Colonic mucosa (tissue), 4 donors: ENCODE measurements at places on chromosomes 4 and X. TPM values are rescaled to one million over a fixed set of nuclear protein-coding genes. Genes with fewer than 3 reads are reported as not detected.

Gene HPGDS
- total RNA-seq, result 1.5 TPM

DNA sequence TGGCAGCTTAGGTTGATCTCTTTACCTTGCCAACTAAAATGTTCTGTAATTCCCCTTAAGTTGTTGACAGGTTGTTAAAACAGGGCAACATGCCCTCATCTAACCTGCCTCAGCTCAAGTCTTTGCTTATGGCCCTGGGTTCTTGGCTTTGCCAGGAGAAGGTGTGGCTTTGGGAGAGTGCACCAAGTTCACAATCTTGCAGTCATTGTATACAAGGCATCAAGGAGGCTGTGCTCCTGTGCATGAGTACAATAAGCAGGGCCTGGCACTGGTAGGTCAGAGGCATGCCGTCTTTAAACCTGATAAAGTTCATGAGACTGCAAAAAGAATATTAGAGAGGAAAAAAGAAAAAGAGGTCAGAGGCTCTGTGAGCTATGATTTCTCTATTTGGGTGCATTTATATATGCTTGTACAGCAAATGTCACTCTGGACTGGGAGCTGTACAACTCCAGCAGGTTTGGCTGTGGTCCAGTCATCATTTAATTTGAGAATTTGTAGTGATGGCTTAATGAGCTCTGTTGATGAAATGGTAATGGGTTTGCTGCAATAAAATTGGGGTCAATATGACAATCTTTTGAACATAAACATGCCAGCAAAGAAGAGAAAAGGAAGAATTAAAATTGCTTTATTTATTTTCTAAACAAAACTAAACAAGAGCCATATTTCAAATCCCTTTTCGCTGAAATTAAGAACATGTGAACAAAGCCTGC, 30.3 kb downstream of the AREG start:
- DNase-seq, result peak; percentile 70

DNA sequence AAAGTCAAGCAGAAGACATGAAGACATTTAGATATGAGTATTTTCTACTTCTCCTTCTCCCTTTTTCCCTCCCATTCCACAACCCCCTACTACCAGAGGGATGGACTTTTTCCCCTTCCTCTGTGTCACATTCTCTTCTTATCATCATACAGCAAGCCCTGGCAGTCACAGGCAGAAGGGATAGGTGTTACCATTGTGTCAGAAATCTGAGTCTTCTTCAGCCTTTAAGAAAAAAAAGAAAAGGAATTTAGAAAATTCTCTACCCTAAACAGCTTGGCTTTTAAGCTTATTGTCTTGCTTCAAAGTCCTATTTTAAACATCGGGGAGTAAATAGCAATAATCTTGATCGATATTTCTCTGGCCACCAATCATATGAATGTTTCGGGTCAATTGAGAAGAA, 30.9 kb upstream of the ADH1C start:
- DNase-seq, result no peak

Gene SPANXB1
- not detected for total RNA-seq

- no peak for DNase-seq
These were observed 93.4 kb upstream of the SHOX start for GRCh38 chrX:537151-537550.

DNA sequence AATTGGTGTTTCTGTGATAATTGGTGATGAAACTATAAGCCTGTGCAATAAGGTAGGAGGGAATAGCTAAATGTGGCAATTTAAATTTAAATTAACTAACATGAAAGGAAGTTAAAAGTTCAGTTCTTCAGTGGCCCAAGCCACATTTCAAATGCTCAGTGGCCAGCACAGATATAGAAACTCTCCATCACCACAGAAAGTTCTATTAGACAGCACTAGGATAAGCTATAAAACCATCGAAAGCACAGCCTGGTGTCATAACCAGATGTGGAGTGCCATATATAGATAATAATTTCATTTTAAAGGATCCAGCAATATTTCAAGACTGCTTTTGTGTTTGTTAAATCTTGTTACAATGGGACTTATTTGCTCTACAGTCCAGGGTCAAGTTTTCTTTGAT, 119.3 kb upstream of the NR3C2 start:
- no peak for DNase-seq

Gene SPIN4
- total RNA-seq, result 8.3 TPM

DNA sequence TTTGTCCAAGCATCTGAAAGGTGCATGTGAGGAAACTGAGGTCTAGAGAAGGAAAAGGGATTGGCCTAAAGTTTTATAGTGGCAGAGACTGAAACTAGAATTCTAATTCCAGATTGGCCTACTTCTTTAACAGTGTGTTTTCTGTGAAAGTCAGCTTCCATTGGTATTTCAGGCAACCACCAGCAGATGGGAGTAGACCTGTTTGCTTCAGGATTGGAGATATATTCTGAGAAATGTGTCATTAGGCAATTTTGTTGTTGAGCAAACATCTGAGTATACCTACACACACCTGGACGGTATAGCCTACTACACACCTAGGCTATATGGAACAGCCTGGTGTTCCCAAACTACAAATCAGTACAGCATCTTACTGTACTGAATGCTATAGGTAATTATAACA, 207.3 kb upstream of the RADX start:
- no peak for DNase-seq

DNA sequence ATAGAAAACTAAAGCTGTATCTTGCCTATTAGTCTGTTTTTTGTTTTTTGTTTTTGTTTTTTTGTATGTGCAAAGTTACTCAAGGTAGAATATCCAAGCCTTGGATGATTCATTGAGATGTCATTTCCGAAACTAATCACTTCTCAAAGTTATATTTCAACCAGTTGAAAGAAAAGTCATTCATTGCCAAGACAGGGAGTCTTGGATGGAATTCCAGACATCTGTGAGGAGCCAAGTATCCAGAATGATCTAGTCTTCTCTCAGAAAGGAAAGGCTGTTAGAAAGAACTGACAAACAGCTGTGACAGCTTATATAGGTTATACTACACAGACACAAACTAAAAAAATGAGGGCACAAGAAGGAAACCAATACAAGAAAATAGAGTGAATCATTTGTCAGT, 141.1 kb upstream of the NDST3 start:
- no peak for DNase-seq

DNA sequence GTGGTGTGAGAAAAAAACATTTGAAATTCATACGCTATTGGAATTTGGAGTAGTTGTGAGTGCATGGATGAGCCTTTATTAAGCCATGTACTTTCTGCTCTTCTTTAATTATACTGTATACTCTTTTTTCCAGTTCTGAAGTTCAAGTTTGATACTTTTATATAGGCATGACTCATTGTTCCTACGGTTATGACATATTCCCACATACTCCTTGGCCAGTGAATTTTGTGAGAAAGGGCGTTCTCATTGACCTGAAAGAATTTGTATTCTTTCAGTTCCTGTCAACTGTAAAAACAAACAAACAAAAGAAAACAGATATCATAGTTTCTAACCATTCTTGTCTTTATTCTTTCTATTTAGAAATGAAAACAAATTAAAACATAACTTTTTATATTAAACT, 407.3 kb downstream of the MAPK10 start:
- DNase-seq, result no peak

DNA sequence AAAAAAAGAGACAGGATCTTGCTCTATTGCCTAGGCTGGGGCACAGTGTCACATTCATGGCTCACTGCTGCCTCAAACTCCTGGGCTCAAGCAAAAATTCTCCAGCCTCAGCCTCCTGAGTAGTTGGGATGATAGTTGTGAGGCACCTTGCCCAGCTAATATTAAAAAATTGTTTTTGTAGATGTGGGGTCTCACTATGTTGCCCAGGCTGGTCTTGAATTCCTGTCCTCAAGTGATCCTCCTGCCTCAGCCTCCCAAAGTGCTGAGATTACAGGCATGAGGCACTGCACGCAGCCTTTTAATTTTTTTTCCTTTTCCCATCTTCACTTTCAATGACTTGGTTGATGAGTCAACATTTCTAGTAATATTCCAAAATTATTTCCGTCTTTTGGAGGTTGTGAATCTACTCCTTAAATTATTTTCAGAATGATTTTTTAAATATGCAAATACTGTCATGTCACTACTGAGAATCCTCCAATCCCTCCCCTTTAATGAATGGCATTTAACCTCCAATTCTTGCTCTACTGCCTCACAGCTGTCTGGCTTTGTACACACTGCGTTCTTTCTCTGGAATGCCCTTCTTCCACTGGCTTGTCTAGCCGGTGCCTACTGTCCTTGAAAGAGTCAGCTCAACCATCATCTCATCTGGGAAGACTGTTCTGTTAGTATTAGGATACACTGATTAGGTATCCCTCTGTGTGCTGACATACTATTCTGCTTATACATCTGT, 27.5 kb upstream of the DCTD start:
- no peak for DNase-seq

DNA sequence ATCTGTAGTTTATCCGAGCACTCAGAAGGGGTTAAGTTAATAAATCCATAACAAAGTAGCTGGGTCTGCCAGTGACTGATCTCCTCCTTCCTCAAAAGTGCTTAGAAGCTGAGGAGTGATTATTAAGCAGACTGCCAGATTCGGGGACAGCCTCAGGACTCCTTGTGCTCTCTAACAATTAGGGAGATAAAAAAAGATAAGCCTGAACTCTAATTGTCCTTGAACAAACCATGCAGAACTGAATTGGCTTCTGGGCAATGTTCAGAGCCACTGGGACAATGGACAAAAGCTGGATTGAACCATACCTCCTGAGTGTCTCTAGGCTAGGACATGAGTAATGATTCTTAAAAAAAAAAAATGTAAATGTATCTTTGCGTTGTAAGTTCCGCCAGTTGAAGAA, 22.7 kb upstream of the GRPR start:
- no peak for DNase-seq

Gene PCDH18
- 6.3 TPM for total RNA-seq

Gene TIMP1
- 93.0 TPM for total RNA-seq

- DNase-seq, result no peak
These were observed 8.2 kb upstream of the EFNB1 start for GRCh38 chrX:68820476-68821110.

GRCh38 chrX:111090458-111090857, 5.5 kb upstream of the PAK3 start:
- DNase-seq, result no peak

GRCh38 chrX:151680805-151681204, 14.5 kb upstream of the PRRG3 start:
- DNase-seq, result peak; percentile 53

Gene KCND1
- total RNA-seq, result 1.0 TPM

Gene PNMA6A
- 0.17 TPM for total RNA-seq

Gene MAGEA12
- 0.20 TPM for total RNA-seq

Gene USP17L19
- total RNA-seq, result not detected

Gene SPON2
- total RNA-seq, result 22.0 TPM

DNA sequence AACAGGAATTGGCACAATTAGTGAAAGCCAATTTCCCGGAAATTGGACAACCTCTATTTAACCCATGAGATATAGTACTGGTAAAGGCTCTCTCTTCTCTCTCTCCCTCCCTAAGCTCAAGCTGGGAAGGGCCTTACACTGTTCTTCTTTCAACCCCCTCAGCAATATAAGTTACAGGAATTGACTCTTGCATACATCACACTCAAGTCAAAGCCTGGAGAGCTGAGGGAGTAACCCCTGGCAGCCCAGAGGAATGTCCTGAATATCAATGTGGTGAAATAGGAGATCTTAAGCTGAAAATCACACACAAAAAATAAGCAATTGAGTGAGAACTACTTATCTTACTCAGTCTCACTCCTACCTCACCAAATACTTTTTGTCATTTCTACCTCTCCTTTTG, 186.9 kb upstream of the SPOCK3 start:
- no peak for DNase-seq

Gene SASH3
- total RNA-seq, result 4.5 TPM

Gene RHOXF2B
- not detected for total RNA-seq

Gene SHROOM4
- total RNA-seq, result 3.3 TPM

DNA sequence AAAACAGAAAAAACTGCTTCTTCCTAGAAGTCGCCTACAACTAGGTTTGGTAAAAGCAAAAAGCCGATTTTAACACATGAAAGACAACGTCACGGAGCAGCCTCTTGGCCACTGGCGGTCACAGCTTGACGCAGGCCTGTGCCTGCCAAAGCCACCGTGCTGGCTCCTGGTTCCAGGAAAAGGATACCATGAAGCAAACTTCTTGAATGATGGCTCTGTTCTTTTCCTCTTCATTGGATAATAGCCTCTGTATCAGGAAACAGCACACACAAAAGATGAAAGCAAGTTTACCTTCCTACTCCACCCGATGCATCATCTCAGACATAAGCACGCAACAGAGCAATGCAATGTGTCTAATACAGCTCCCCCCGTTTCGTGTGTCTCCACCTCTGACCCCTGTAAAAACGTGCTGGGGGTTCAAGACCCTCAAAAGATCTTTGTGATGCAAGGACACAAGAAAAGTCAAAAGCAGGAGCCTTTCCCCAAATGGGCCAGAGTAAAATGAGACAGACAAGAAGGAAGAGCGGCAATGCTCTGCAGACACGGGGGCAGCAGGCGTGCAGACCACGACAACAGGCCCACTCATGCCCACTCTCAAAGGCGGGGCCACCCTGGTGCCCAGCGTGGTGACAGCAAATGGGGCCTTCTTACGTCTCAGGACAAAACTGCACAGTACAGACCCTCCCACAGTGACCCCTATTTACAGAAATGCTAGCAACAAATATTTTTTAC, 19.4 kb downstream of the GAK start:
- peak; percentile 40 for DNase-seq

DNA sequence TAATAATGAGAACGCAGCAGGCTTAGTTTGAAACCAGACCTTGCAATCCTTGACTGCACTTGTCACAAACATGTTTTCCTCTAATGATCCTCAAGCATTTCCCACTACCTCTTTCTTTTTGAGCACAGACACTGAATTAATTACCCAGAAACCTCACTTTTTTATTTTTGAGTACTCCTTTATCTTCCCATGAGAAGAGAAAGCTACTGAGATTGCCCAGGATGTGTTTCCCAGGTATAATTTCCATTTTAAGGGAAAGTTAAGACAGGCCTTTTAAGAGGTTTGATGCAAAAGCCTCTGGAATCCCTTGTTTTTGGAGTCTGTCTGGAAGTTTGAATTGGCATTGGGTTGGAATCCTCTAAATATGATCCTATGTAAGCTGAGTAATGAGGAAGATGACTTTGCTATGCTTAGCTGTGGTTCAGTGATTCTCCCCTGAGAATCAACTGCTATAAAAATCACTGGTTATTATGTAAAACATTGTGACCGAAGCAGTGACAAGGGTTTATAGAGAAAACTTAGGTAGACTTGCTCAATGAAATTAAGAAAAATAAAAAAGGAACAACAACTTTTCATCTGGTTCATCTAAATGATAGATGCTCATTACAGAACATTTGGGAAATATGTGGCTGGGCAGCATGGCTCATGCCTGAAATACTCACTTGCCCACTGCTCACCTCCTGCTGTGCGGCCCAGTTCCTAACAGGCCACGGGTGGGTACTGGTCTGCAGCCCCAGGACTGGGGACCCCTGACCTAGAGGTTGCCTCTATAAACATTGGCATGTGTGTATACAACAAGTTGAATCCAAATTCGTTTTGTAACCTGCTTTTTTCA, 10.8 kb upstream of the RHOH start:
- DNase-seq, result no peak

DNA sequence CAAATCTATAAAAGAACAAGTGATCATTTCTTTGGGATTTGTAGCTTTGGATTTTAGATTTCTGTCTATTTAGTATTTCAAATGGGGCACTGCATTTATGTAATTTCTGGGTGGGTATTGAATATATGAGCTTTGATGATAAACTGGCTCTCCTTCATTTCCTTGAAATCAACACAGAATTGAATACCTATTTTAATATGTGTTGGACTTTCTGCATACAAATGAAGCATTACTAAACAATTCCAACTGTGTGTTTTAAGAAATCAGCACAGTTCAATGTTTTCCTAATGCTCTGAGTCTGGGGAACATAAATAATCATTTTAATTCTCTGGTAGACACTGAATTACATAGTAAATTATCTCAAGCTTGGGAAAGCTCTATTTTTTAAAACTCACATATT, 42.0 kb upstream of the GBA3 start:
- DNase-seq, result no peak
